ENCODE measurements at places on chromosomes 5 and 9. TPM values are rescaled to one million over a fixed set of nuclear protein-coding genes. Genes with fewer than 3 reads are reported as not detected.

The STC2 gene
- 553 TPM for total RNA-seq

The NR5A1 gene
- total RNA-seq, result not detected

The SLC36A3 gene
- not detected for total RNA-seq

The ANKS6 gene
- 23.4 TPM for total RNA-seq

The PCDHB2 gene
- total RNA-seq, result 6.8 TPM

The ASB6 gene
- 28.1 TPM for total RNA-seq

The DDX4 gene
- not detected for total RNA-seq

The HTR1A gene
- total RNA-seq, result not detected

The ORM2 gene
- not detected for total RNA-seq

The GABRG2 gene
- total RNA-seq, result not detected

The N4BP3 gene
- 0.36 TPM for total RNA-seq

The LRRC26 gene
- not detected for total RNA-seq

The FGFR4 gene
- total RNA-seq, result 1.3 TPM

The SPINK6 gene
- total RNA-seq, result not detected

The NUTM2F gene
- not detected for total RNA-seq

The NDUFA8 gene
- total RNA-seq, result 15.7 TPM

The PCDHGC5 gene
- 4.7 TPM for total RNA-seq

The PCDHB8 gene
- 1.2 TPM for total RNA-seq

The ARHGEF37 gene
- 2.4 TPM for total RNA-seq

The MPDZ gene
- total RNA-seq, result 50.3 TPM

The ACER2 gene
- total RNA-seq, result 1.1 TPM

The PCDHA9 gene
- total RNA-seq, result 0.36 TPM

The WWC1 gene
- 3.6 TPM for total RNA-seq

The SLC45A2 gene
- total RNA-seq, result not detected

The IL4 gene
- not detected for total RNA-seq

Data from hair follicle dermal papilla cell (primary cell).